ENCODE measurements at places on chromosomes 4 and X. TPM values are rescaled to one million over a fixed set of nuclear protein-coding genes. Genes with fewer than 3 reads are reported as not detected.

GRCh38 chr4:171650543-171650942 is 162.7 kb upstream of the GALNTL6 start:
- DNase-seq = peak; percentile 11

DNA sequence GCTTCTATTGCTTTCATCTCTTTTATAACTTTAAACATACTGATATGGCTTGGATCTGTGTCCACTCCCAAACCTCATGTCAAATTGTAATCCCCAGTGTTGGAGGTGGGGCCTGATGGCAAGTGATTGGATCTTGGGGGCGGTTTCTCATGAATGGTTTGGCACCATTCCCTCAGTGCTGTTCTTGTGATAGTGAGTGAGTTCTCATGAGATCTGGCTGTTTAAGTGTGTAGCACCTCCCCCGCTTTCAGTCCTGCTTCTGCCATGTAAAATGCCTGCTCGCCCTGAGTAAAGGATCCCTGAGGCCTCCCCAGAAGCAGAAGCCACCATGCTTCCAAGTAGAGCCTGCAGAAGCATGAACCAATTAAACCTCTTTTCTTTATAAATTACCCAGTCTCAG is 17.7 kb downstream of the MND1 start:
- DNase-seq = no peak

- DNase-seq = peak; percentile 4
Observed at GRCh38 chr4:27084685-27085361, 224.2 kb downstream of the STIM2 start.

GRCh38 chr4:87409420-87409939 is 12.9 kb upstream of the NUDT9 start:
- DNase-seq = no peak

The DUSP21 gene
- not detected for total RNA-seq

DNA sequence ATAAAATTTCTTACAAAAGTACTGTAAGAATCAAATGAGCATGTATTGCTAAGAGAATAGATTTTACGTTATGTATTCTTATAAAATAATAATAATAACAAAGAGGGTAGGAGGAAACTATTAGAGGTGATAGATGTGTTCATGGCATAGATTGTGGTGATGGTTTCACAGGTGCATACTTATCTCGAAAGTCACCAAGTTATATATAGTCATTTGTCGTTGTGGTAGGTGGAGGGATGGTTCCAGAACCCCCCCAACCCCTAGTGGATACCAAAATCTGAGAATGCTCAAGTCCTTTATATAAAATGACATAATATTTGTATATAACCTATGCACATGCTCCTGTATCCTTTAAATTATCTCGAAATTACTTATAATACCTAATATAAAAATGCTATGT is 36.7 kb upstream of the H2AZ1 start:
- DNase-seq = no peak

DNA sequence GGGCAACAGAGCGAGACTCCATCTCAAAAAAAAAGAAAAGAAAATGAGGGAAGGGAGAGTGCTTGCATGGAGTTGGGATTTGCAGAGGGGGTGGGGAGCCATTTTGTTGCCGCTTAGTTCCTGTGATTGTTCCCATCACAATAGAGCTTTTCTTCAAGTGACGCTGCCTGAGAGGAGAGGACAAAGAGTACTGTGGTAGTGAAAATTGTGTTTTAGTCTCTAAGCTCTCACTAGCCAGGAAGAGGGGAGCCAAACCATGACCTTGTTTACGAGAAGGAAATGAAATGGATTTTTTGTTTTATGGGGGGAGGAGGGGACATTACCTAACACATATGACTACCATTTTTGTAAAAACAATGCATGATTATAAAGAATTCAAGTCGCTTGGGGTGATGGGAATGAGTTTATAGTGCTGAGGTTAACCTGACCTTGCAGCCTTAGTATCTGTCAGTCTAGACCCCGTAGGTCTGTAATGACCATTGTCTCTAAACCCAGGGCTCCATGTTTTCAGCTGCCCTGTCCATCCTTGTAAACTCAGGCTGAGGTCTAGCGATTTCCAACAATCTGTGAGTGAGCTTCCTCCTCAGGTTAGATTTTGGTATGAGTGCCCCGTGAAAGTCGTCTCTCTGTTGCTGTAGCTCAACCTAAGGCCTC is 18.8 kb downstream of the SRD5A3 start:
- DNase-seq = no peak

The GAGE12E gene
- not detected for total RNA-seq

GRCh38 chr4:1136048-1136447 is 22.7 kb upstream of the RNF212 start:
- no peak for DNase-seq

DNA sequence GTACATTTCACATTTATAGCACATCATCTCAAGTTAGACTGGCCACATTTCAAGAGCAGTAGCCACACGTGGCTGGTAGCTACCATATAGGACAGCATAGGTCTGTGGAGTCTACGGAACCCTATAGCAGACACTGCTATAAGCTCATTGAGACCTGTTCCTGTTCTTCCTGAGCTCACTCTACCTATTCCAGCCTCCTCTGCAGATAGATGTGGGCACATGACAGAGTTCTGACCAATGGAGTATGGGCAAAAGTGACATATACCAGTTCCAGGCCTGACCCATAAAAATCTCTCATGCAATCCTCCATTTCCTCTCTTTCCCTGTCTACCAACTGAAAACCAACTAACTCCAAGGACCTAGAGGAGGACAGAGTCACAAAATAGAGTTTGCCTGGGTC is 3.5 kb upstream of the HDAC6 start:
- no peak for DNase-seq

The PCDH7 gene
- 1.2 TPM for total RNA-seq

The ARHGAP6 gene
- 0.70 TPM for total RNA-seq

The L1CAM gene
- total RNA-seq = 3.0 TPM

DNA sequence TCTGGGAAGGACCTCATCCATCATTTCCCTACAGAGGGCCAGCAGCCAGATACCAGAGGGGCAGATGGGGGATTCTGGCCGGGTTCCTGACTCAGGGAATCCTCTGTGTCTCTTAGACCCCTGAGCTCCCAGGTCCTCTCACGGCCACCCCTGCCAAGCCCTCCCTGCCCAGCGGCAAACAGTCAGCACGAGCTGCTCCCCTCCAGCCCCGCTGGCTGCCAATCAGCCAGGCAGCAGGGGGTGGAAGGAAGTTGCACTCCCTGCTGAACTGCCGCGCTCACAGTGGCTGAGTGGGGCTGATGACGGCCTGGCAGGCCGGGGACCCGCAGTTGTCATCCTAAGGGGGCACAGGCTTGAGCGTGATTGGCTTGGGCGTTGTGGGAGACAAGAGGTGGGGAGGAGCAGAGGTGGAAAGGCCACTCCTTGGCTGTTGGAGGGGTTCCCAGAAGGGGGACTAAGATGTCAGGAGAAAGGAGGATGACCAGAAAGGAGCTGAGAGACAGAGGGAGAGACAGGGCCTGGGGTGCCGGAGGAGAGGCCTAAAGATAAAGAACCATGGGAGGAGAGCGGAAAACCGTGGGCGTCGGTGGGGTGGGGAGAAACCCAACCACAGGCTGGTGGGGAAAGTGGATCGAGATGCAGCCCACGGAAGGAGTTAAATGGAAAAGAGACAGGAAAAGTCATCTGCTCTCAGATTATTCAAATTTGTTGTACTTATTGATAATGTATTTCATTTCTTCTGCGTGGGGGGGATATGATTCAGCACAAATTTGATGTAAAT is 4.4 kb upstream of the CCDC149 start:
- no peak for DNase-seq

The SH2D1A gene
- total RNA-seq = not detected

DNA sequence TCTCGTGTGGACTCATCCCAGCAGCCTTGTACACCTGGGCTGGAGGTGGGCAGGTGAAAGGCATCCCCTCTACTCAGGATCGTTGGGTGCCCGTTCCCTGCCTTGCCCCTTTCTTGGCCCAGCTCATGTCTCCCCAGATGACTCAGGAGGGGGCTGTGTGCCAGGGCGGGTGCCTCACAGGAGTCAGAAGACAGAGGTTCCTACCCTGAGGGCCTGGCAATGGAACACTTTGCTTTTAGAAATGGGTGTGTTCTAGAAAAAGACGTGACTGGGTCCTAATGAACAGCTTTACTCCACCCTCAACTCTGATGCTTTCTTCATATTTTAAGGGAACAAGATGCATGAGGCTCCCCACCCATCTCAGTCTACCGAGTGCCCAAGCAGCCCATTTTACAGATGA is 22.5 kb upstream of the TRIM2 start:
- DNase-seq = no peak

DNA sequence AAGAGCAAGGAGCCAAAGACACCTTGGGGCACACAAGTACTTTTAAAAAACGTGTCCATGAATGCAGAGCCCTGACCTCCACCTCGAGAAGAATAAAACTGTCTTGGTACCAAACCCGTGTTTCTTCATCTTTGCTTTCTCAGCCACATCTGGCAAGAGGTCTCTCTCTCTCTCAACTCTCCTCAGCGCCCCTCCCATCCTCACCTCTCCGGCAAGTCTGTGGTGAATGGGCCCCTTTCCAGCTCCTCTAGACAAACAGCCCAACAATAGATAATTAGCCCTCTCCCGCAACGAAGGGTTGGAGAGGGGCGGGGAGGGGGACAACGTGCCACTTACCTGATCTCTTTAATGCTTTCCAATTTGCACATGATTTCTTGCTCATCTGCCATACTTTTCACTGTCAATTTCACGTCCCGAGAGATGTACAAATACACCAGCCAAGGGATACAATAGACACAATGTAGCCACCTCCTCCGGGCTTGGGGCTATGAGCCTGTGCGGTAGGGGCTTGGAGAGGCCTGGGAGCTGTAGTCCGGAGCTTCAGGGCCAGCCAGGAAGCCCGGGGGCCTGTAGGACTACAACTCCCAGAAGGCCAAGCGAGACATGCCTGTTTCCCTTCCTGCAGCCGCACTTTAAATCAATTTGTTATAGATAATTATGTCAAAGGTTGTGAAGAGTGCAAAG is at the start of gene ZC4H2:
TSS of gene ZC4H2 (minus strand) at position 462 of the 684 bp plus-strand sequence. CDS start at position 389, 73 bp downstream.
- DNase-seq = peak; percentile 75

DNA sequence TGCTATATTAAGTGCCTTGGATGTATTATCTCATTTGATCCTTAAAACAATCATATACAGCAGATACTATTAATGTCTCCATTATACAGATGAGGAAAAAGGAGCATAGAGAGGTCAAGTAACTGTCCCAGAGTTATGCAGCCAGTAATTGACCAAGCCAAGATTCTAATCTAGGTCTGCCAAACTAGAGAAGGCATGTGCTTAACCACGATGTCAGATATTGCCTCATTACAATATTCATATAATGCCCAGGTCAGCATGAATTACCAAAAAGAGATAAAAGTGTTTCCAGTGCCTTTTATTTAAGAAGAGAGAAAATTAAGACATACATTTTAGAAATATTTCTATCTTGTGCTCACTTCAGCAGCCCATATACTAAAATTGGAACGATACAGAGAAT is 7.1 kb downstream of the ARHGEF6 start:
- no peak for DNase-seq

GRCh38 chrX:139297638-139298037 is 232.9 kb upstream of the F9 start:
- DNase-seq = no peak

- DNase-seq = no peak
Observed at GRCh38 chr4:131337936-131338335, 1811.2 kb upstream of the PCDH10 start.

The GAGE12H gene
- not detected for total RNA-seq

The ADH1C gene
- total RNA-seq = not detected

The SUPT20HL1 gene
- total RNA-seq = not detected

DNA sequence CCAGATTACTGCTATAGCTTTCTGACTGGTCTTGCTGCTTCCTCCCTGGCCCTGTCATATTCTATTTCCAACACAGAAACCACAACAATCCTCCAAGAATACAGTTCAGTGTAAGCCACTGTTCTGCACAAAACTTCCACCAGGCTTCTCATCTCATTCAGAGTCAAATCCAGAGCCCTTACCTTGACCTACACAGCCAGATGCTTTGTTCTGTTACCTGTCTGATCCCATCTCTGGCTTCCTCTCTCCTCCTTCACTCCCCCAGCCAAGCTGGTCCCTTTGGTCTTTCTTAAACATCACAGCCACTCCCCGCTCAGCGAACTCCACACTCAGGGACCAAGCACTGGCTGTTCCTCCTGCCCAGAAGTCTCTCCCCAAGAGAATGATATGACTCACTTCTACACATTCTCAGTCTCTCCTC is 84.8 kb upstream of the BMP2K start:
- DNase-seq = no peak

GRCh38 chr4:98503676-98504075 is 154.7 kb downstream of the TSPAN5 start:
- DNase-seq = no peak

GRCh38 chrX:10516781-10517322 is 103.5 kb downstream of the MID1 start:
- DNase-seq = no peak

DNA sequence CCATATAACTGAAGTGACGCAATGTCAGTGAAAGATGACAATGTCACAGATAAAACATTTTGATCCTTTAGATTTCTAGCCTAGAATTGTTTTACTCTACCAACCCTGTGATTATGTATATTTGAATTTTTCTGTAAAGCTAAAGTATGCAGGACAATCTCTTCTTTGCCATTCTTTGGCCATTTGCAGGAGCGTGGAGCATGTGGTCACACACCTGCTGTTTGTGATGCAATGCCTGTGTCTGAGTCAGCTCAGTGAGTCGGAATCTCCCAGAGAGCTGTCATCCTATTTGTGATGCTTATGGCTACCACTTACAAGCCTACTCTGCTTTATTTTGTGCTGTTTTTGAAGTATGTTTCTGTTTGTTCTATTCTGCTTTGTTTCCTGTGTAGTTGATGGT is 214.5 kb downstream of the NAF1 start:
- peak; percentile 67 for DNase-seq

GRCh38 chr4:175714686-175715085 is 97.4 kb downstream of the GPM6A start:
- DNase-seq = no peak

The CYP4V2 gene
- total RNA-seq = 5.2 TPM

DNA sequence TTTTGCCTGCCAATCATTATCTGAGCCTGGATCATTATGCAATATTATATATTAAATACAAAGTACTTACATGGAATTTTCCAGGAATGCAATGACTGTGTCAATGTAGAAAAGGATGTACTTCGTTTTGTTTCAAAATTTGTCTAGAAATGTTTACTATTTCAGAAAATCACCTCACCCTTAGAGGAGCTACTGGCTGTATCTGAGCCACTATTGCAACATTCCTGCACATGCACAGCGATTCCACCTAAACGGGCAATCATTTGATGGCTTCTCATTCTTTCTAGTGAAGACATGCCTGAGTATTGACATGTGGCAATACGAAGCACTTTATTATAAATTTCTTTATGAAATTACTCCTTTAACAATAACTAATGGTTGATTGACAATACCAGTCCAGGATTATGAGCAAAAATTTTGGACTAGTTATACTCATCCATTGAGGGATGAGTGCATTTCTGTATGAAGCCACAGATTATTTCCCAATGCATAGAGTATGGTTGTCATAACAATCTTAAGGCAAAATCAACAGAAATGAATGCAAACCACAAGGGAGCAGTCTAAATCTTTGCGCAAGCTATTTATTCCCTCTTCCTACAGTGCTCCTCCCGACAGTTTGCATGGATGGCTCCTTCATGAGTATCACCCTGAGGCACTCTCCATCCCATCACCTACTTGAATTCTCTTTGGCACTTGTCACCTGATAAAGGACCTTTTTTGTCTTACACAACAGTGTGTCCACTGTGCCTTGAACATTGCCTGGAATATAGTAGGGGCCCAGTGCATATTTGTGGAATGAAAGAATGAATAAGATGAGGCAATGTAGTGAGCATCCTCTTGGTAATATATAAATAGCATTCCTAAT is 35.8 kb upstream of the MMAA start:
- no peak for DNase-seq

The PLS3 gene
- 110 TPM for total RNA-seq
